Naive thymus-derived CD4-positive, alpha-beta T cell (primary cell): ENCODE measurements at places on chromosomes 6 and 20.

DNA sequence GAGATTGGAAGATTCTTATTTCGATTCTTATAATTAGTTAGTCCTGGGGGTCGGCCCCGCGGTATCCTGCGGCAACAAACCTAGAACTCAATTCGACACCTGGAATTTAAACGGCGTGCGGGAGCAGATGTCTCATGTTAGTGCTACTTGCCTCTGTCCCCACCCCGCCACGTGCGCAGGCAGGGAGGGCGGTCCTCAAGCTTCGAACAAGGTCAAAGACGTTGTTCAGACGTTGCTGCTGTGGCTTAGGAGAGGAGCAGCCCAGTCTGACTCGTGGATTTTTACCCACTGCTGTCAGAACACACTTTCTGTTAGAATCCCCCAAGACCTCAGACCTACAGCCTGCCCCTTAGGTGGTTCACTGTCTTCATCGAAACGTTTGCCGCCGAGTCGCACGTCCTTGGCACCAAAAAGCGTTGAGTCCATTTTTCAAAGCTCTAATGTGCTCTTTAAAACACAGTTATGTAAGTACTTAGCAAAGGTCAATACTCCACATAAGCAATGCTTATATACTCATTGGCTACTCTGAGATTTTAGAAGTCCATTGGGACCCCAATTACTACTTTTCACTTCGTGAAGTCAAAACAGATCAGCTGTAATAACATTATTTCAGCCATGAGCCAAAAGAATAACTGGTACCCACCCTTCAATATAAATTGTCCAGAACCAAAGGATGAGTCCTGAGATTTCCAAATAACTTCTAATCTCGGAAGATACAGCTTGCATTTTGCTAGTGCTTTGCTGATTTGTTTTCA, 2.7 kb upstream of the C6orf62 start:
- no peak for DNase-seq

GRCh38 chr6:94713446-94713845, 863.9 kb upstream of the MANEA start:
- no peak for DNase-seq

- no peak for DNase-seq
Measured at GRCh38 chr6:125807293-125807692, 16.5 kb downstream of the NCOA7 start.

DNA sequence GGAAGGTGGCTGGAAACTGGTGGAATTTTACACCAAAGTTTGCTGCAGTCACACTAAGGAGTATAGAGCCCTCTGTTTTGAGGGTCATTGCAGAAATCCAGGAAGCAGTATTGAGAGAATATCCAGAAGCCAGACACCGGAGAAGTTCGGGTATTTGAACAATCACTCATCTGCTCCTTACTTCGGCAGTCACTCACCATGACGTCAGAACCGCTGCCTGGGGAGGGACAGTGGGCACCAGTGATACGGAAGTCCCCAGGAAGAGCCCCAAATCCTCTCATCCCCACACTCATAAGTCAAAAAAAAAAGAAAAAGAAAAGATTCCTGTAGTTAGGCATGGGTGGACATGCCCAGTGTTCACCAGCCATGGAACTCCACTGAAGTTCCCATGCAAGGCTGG, 4.0 kb downstream of the LY6G5C start:
- no peak for DNase-seq

DNA sequence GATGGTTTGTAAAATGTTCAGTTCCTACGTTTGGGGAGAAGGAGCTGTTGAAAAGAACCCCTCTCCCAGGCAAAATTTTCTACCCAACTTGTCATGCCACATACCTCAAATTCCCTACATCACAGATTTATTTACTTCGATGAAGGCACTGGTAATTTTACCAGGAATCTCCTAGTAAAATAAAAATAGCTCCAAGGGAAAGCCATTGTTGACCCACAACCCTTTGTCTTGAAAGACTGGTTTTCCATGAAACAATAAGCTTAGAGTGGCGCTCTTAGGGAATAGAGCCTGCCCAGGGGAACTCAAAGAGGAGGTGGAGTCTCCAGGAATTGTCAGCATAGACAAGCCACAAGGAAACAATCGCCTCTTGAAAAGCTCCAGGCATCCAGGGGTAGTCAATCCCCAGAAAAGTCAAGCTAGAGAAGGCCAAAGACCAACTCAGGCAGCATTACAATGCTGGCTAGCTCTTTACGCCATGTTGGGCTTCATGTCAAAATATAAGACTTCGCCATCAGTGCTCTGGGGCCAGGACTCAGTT, 99.2 kb upstream of the RREB1 start:
- no peak for DNase-seq

GRCh38 chr20:4883051-4883450, 118.3 kb downstream of the SLC23A2 start:
- DNase-seq = no peak

DNA sequence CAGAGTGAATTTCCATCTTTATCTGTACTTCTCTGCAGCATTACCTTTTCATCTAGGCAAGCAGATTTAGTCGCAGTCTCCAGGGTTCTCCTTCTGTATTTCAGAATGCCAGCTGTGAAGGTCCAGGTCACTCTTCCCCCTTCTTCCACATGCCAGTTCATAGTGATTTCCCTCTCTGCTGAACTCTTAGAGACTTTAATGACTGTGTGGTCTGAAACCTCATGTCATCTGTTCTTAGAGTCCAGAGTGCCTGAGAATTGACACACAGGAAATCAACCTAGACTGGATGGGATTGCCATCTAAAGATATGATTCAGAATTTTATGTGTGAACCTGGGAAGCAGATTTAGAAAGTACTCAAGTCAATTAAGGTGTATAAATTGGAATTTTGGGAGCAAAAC, 248.1 kb downstream of the TPBG start:
- DNase-seq = no peak

- no peak for DNase-seq
Measured at GRCh38 chr6:117559299-117559698, 43.0 kb downstream of the GOPC start.

- DNase-seq = no peak
Measured at GRCh38 chr20:57711826-57712225, 2.0 kb upstream of the PMEPA1 start.

DNA sequence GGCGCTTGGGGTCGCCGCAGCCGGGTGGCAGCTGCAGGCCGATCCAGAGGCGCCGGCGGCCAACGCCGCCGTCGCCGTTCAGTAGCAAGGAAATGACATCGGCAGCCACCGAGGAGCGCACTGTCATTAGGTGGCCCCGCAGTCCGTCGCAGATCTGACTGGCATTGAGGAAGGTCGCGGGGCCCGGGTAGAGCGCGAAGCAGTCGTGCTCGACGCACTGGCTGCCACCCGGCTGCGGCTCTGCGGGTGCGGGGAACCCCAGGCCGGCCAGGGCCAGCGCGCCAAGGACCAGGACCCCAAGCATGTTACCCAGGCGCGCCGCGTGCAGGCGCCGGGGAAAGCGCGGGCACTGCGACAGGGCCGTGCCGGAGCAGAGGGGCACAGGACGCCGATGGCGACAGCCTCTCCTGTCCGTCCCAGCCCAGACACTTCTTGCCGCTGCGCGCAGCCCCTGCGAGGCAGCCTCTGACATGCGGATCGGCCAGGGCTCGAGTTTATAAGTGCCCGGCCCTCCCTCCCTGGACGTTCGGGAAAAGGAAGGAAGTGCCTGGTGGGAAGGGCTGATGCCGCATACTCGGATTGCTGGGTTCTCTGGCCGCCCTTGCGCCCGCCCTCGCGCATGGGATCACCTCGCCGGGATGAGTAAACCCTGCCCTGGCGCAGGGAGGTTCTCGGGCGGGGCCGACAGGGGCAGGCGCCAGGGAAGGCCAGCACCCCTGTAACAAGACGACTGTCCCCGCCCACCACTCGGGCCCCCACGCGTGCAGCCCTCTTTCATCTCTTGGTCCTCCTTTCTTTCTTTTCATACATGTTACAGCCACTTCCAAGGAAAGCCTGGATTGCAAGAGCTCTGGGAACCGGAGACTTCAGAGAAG, at the start of gene THBD:
Gene THBD, minus strand, starts transcription at position 472 of the 875 bp plus-strand sequence. Its CDS starts 168 bp downstream, at position 304.
- DNase-seq = no peak

DNA sequence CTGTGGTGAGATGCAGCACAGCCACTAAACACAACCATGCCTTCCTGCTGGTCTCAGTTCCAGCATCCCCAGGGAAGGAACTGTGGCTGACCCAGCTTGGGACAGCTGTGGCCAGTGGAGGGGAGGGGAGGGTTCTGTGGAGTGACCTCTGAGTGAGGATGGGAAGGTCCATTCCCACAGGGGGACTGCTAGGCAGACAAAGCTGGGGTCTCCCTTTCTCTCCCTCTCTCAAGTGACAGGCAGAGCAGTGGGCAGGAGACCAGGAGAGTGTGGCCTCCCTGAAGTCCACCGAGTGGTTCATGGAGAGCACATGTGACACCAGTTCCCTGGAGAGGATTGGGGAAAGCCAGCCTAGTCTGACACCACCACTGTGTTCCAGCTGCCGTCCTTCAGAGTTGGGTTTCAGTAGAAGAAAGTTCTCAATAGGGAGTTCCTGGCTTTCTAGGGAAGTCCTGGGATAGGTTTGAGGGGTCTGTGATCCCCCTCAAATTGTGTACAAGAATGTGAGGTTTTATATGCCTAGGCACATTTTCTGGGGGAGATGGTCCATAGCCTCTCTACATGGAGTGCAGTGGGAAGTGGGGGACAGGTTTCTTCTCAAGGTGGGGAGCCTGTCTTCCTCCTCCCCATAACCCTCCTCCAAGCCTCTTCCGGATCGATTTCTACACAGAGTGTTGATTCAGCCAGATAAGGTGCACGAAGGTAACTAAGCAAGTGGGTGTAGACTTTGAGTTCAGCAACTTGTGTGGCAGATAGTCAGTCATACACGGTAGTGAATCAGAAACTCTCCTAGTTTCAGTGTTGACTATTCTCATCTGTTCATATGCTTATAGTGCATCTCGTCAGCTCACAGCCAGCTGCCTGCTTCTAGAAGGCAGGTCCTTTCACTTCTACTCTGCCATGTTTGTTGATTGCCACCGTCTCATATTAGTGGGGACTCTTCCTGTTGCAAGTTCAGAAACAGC, 18.9 kb downstream of the MANBAL start:
- DNase-seq = no peak

GRCh38 chr20:16861708-16862107, 113.5 kb downstream of the OTOR start:
- no peak for DNase-seq

DNA sequence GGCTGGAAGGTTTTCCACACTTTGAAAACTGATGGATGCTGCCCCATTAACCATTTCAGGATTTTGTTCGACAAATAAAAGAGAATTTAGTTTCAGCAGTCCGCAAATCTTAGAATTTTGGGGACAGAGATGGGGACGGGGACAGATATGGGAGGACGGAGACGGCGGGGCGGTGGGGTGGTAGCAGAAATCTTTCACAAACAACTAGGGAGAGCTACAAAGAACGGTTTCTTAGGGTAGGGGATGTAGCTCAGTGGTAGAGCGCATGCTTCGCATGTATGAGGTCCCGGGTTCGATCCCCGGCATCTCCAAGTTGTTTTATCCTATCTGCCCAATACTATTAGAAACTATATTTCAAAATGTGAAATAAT, 15.1 kb downstream of the HMGN4 start:
- peak; percentile 84 for DNase-seq

DNA sequence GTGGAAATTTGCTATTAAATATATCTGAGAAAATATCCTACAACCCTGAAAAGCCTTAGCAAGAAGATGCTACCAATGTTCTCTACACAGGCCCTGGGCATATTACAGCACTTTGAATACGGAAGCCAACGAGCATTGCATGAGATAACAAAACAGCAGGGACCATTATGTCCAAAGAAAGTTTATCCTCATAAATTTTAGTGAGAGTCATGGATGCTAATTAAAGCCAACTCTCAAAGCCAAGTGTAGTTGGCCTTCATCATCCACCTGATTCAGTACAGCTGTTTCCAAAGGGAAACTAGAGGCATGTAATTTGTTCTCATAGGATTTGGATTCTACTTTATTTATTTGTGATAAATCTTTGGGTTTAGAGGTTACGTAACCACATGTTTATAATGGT, 564.8 kb downstream of the RFPL4B start:
- DNase-seq = no peak

DNA sequence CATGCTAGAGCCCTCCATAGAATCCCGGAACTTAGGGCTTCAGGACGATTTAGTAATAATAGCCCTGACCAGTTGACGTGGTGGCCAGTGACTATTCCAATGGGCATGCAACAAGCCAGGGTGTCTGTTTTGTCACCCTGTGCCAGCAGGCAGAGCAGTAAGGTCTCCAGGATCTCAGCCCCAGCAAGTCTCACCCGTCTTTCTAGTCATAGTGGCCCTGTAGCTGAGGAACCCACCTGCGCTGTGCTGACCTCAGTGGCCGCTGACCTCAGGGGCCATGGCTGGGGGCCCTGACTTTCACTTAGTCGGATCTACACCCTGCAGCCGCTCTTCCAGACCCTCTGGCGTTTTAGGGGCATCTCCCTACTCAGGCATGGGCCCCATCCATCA, 36.8 kb downstream of the PRR18 start:
- no peak for DNase-seq

DNA sequence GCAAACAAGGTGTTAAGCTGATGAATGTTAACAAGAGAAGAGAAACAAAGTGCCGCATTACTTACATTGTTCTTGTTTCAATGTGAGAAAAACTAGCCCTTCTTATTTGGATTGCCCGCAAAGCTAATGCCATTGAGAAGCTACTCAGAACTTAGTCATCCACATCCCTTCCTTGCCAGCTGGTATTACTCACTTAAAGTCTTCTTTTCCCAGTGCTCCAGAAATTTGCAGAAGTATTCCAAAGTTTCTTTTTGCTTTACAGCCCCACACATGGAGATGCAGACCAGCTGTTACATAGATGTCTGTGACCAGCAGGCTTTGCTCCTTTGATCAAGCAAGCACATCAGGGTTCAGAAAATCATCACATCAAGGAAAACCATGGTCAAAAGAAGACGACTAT, 529.0 kb downstream of the TBC1D32 start:
- no peak for DNase-seq

DNA sequence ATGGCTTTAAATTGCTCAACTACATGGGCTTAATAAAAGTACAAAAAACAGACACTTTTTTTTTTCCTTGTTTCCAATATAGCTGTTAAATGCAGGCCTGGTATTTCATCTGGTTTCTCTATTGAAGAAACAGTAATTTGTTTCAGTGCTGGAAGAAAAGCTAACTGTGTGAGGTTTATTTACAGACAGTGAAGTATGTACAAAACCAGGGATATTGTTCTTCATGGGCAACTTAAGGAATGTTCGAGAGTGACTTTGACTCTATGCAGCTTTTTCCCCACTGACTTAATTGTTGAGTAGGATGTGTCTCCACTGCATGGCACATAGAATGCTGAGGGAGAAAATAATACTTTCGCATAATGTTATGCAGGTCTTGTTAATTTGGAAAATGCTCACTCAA, 31.0 kb upstream of the PRL start:
- DNase-seq = no peak

DNA sequence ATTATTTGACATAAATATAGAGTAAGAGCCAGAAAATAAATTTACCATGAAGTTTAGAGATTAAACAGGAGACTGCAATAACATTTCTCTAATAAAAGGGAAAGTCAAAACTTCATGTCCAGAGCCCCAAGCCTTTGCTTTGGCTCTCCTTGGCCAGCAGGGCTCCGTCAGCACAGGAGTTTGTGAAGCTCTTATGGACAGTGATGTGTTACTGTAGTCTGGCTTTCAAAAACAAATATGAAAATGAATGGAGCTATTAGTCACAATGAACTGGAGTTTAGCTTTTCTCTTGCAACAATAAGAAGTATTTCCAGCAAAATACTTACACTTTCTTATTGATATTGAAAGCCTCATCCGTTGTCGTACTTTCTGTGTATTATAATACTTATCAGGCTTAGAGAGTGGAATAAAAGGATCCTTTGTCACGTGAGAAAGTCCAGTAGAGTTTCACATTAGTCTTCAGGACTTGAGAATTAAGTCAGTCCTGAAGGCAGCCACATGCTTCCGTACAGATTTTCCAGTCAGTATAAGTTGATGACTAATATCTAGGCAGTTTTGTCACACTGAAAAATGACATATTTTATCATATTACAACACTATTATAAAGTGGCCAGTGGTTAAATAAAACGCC, 117.0 kb upstream of the PRL start:
- no peak for DNase-seq
